ENCODE measurements at places on chromosomes 2 and 18.

- peak; percentile 98 for DNase-seq
Observed at GRCh38 chr2:47360283-47360682, 42.7 kb upstream of the MSH2 start.

DNA sequence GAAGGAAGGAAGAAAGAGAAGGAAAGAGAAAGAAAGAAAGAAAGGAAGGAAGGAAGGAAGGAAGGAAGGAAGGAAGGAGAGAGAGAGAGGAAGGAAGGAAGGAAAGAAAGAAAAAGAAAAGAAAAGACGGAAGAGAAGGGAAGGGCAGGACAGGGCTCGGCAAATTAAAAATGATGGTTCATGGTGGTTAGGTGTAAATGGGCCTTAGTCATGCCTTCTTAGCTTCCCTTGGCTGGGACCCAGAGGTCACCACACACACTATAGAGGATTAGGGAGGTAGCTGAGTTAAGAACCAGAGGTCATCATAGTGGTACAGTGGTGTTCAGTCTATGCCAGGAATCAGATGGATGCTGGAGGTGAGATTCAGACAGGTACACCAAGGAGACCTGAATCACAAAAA lies 9.3 kb upstream of the ATL2 start:
- no peak for DNase-seq

DNA sequence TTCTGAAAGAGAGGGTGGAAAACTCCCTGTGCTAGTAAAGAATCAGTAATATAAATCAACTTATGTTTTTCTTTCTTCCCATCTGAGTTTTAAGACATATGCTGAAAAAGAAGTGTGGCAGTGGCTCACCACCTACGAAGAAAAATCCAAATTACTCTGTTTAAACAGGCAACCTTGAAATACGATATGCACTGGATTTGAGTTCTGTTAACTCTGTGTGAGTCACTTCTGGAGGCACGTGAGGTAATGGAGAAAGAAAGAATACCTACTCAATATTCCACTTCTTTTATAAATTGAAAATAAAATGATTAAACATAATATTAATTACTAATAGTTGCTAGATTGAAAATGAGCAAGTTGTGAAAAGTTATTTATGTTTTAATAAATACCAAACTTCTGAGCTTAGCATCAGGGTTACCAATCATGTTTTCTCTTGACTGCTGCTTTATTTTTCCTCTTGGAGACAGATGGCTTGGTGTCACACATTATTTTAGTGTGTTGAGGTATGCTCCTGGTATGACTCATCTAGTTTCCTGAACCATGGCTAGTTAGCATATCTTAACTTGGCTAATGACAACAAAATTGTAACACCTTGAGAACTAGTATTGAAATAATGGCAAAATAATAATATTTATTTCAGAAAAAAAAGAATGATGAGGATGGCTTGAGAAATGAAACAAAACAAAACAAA lies 1705.5 kb upstream of the PIK3C3 start:
- DNase-seq, result no peak

DNA sequence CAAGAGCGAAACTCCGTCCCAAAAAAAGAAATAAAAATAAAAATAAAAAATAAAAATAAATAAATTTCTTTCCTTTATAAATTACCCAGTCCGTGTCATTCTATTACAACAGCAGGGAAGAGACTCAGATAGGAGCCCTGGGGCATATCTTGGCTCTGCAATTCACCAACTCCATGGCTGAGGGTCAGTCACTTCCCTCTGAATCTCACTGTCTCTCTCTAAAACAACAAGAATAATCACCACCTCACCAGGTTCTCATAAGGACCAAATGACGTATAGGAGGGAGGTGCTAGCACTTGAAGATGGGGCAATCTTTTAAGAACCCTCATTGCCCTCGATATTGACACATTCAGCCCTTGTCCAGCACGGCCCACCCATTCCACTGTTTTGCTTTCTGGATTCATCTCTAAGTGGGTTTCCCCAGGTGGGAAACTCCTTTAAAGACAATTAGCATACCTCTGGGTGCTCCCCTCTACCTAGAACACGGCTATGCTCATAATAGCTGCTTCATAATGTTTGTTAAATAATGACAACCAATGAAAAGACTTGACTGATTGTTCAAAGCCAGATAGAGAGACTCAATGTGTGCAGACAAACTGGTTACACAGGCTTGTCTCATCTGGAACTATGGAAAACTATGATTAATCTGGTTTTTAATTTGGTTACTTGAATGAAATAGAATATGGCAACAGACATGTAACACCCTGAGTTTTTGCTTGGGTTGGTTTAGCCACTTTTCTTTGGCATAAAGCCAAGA lies 15.1 kb downstream of the MYCN start:
- DNase-seq, result no peak

GRCh38 chr18:63974991-63975390 lies 5.1 kb downstream of the SERPINB8 start:
- no peak for DNase-seq

DNA sequence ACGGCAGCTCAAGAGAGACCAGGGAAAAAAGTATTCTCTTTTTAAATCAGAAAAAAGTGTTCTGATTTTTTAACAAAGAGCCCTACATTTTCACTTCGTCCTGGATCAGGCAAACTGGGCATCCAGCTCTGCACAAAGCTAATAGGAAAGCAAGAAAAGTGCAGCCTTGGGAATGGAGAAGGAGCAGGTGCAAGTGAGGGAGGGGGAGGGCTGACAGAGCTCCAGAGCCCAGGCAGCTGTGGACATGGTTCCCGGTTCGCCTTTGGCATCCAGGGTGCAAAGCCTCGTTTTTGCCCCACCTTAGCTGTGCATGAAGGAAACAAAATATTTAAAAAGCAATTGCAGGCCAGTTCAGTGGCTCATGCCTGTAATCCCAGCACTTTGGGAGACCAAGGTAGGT lies 82.2 kb downstream of the FAM124B start:
- no peak for DNase-seq
